RWPE2 (cell line): ENCODE measurements at places on chromosomes 11 and 22.
A peak's percentile ranks its signal among the peaks of the same experiment; 100 is the strongest.

- DNase-seq = no peak
These were observed 167.9 kb upstream of the B3GAT1 start for GRCh38 chr11:134579724-134580609.

DNA sequence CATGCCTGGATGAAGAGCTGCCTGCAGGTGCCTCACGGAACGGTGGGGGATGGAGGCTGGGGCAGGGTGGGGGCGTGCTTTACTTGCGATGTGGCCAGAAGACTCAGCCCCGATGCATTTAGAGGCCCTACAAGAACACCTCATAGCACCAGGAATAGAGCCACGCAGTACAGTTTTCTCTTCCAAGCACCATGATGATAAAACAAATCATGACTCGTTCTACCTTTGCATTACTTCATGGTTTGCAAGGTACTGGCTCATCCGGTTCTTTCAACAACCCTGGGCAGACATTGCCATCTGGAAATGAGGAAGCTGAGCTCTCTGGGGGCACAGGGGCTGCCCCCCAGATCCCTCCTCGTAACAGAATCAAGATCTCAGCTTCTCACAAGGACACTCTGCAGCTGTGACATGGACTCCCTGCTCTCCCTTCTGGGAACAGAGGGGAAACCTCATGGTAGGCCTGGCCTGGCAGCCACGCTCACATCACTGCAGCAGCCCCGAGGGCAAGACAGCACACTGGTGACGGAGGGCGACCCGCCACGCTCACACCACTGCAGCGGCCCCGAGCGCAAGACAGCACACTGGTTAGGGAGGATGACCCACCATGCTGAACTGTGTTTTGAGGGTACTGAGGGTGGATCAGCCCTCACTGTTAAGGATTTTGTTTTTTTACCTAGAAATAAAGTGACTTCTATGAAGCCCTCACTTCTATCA is 46.9 kb downstream of the PHF21B start:
- no peak for DNase-seq

DNA sequence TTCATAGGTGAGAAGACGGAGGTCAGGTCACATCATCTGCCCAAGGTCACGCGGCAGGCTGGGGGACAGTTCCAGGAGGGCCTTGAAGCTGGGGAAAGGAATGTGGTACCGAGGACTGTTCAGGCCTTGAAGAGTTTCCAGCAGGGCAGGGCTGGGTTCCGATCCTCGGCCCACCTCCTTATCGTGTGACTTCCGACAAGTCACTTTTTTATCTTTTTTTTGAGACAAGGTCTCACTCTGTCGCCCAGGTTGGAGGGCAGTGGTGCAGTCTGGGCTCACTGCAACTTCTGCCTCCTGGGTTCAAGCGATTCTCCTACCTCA is 623 bp downstream of the NDUFS8 start:
- DNase-seq = no peak

- no peak for DNase-seq
These were observed 7.2 kb upstream of the MOB2 start for GRCh38 chr11:1493650-1494244.

DNA sequence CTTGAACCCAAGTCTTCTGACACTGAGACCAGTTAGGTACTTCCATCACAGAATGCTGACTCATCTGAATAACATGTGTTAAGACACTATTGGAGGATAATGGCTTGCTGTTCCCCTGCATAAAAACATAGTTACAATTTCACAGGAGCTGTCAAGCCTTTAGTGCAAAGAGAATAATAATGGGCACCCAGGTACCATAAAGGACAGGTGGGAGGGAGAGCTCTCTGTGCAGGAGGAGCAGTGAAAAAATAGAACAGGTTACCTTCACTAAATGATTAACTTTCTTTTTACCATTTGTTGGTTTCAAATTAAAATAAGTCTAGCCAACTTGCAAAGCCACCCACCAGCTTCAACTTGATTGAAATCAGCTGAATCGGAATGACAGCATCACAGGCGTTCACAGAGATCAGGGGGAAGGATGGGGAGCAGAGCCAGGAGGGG is 173.2 kb downstream of the DSCAML1 start:
- no peak for DNase-seq

GRCh38 chr22:30370641-30371230 is 13.9 kb downstream of the CCDC157 start:
- DNase-seq = no peak

DNA sequence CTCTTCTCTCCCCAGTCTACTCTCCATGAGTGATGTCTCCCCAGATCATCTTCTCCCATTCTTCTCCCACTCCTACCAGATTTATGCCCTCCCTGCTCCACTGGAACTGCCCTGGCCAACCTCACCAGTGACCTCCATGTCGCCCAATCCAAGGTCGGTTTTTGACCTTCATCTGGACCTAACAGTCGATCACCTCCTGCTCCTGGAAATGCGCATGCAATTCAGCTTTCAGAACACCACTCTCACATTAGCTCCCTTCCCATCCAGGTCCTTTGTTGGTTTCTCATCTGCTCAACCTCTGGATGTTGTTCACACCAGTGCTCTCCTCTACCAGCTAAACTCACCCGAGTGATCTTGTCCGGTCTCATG is 5.3 kb downstream of the RIBC2 start:
- no peak for DNase-seq

- no peak for DNase-seq
These were observed 13.9 kb upstream of the ATXN10 start for GRCh38 chr22:45657701-45658100.

DNA sequence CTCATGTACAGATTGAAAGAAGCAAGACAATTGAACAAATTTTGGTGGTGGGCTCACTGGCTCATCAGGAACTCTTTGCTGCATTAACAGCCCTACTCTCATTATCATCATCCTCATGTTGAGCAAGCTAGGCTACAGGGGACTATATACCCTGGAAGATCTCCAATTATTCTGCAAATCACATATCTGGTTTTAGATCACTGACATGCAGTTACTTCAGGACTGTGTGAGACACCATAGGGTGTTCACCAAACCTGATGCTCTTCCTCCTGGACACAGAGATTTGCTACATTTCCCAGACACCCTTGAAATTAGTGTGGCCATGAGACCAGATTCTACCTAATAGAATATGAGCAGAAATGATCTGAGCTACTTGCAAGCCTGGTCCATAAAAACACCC is 23.0 kb upstream of the ME3 start:
- DNase-seq = no peak

GRCh38 chr11:35003658-35004057 is 87.2 kb downstream of the PDHX start:
- DNase-seq = no peak

DNA sequence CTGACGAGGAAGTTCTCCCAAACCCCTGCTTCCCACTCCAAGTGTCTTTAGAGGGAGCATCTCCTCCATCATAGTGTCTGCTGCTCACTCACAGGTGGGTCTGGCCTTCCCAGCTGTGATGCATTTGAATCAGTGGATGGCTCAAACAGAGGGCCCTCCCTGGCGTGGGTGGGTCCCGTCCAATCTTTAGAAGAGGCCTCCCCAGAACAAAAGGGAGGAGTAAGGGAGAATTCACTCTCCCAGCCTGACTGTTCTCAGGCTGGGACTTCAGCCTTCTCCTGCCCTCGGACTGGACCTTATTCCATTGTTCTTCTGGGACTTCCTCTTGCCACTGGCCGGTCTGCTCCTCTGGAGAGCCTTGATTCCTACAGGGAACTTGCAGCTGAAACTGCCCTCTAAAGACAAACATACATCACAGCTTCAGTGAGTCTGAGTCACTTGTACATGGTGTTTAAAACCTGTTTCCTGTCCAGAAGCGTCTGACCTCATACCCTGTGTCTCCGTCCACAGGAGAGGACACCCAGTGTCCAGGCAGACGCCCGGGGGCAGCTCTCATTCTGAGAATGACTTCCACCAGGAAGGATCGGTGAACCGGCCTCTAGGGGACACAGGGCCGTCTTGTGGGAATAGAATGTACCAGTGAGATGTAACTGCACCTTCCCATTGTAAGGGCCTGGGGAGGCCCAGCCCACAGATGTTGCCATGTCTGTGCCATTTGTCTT is 234.7 kb downstream of the BRD1 start:
- DNase-seq = peak; percentile 35

GRCh38 chr11:17238377-17238776 is 30.6 kb upstream of the PIK3C2A start:
- no peak for DNase-seq

GRCh38 chr11:5899534-5899933 is 6.5 kb downstream of the OR52E5 start:
- DNase-seq = no peak

DNA sequence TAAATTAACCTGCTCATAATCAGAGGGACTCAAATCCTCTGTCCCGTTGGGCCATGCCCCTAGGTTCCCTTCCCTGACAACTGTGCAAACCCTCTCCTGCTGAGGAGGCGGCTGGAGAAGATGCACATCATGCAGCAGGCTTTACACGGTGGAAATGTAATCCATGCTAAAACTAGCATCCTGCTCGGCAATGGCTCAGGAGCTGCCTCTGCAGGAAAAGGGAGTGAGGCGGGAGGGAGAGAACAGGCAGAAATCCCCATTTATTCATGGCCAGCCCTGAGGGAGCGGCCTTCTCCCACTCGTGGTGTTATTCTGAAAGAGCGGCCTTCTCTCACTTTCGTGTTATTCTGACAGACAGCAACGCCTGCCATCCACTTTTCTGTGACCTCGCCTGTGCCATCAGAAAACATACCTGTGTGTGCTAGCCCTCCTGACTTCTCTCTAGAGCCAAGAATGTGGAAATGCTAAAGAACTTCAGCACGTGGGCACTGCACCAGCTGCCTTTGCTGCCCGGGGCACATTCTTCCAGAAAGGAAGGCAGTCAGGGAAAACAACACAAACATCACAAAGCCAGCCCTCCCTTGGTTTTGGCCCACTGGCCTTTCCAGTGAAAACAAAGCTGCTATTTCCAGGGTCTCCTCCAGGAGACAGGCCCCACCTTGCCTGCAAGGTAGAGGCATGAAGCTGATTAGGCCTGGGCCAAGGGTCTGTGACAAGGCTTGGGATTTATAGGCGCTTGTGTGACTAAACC is 62.9 kb upstream of the BID start:
- DNase-seq = no peak

DNA sequence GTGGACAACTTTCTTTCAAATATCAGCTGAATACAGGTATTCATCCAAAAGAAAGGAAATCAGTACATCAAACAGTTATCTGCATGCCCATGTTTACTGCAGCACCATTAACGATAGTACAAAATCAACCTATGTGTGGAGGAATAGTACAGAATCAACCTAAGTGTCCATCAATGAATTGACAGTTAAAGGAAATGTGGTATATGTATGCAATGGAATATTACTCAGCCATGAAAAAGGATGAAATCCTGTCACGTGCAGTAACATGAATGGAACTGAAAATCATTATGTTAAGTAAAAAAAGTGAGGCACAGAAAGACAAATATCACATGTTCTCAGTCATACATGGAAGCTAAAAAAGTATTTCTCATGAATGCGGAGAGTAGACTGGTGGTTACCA is 132.3 kb downstream of the MED15 start:
- DNase-seq = no peak

DNA sequence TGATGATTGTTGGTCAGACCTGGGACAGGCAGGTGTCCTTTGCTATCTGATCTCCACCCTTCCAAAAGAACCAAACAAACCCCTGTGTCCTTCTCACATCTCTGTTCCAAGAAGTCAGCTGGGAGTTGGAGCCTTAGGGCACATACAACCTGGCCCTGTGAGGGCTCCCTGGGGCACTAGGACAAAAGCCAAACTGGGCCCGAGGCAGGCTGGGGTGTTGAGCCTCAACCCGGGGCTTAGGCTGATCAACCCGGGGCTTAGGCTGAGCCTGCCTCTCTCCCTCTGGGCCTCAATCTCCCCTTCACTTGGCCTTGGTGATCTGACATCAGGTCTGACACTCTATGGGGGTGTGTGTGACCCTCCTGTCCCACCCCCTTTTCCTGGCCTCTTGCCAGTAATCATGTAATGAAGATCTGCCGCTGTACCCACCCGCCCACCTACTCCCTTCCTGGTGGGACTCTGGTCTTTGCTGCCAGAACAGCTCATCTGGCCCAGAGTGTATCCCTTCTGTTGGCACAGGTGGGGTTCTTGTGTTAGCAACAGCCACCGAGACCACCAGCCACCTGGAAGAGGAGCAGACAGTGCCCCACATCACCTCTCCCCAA is 22.8 kb upstream of the UVRAG start:
- no peak for DNase-seq

GRCh38 chr22:42313804-42314581 is 43.5 kb upstream of the TCF20 start:
- DNase-seq = peak; percentile 86

- DNase-seq = no peak
These were observed 99.5 kb downstream of the ADAMTS15 start for GRCh38 chr11:130547761-130548490.

GRCh38 chr11:1706634-1707400 is 9.8 kb downstream of the KRTAP5-6 start:
- DNase-seq = no peak

DNA sequence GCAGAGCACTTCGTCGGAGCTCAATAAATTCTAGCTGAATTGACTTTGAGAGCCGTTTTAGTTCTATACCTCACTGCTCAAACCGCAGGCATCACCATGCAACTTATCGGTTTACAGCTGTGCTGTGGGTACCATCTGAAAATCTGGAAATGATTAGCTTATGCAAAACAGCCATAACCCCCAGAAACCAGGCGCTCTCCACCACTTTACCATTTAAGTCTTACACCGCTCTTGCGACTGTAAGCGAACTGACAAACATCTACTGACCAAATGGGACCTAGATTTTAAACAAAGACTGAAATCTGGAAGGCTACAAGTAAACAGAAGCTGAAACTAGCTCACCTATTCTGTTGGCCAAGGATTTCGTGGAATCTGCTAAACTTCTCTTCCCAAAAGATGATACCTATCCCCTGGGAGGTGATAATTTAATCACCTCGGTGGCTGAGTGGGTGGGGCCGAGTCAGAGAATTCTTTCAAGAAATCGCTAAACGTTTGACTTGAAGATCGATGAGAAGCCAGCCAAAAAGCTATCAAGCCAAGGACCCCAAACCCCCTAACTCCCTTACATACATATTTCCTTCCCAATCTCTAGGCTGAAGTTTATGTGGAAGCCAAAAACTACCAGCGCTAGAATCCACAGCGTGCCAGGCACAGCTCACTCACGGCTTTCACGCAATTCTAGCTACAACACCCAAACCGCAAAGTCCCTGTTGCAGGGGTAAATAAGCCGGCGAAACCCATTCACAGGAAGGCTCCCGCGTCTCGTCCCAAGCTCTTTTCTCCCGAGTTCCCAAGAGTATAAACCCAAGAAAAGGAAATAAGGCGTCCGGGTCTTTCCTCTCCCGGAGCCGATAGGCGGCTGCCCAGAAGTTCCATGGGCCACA is 644 bp downstream of the SPTY2D1 start:
- DNase-seq = no peak
